ENCODE measurements at places on chromosomes 4 and X.

- no peak for DNase-seq
Observed at GRCh38 chr4:87851953-87852352, 19.2 kb downstream of the MEPE start.

- no peak for DNase-seq
Observed at GRCh38 chrX:49856819-49857218, 22.5 kb upstream of the USP27X start.

- DNase-seq, result no peak
Observed at GRCh38 chr4:4866124-4866865, 6.8 kb downstream of the MSX1 start.

DNA sequence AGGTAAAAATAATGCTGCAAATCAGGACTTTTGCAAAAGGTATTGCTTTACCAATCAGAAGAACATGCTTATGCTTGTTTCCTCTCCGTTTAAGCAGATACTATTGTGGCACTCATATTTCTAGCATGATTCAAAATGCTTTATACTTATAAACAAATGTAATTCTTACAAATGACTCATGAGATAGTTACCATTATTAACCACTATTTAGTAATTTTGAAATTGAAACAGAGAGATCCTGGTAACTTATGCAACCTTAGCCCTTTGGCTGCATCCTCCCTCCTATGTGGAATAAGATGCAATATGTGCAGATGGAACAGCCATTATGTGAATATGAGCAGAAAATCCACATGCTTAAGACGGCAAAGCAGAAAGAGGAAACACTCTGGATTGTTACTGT, 164.7 kb downstream of the PCDH18 start:
- peak; percentile 86 for DNase-seq

- peak; percentile 20 for DNase-seq
Observed at GRCh38 chrX:150772150-150772970, 79.2 kb downstream of the MTMR1 start.

DNA sequence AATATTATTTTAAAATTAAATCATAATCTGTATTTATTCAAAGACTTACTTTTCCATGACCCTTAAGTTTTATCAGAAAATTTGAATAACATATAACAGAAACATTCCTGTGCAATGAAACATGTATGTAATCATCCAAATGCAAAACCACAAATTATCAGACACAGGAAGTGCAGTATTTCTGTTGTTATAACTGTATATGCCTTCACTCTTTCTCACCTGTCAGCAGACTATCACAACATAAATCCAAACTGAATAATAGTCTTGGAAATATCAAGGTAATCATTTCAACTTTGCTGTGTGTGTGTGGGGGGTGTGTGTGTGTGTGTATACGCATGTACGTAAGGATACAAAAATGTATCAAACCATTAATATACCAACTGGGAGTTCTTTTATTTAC, 285.9 kb downstream of the SLC7A11 start:
- no peak for DNase-seq

GRCh38 chr4:186807808-186808629, 84.4 kb upstream of the FAT1 start:
- DNase-seq, result peak; percentile 66

GRCh38 chrX:107450823-107451509, 1.5 kb downstream of the FRMPD3 start:
- no peak for DNase-seq

DNA sequence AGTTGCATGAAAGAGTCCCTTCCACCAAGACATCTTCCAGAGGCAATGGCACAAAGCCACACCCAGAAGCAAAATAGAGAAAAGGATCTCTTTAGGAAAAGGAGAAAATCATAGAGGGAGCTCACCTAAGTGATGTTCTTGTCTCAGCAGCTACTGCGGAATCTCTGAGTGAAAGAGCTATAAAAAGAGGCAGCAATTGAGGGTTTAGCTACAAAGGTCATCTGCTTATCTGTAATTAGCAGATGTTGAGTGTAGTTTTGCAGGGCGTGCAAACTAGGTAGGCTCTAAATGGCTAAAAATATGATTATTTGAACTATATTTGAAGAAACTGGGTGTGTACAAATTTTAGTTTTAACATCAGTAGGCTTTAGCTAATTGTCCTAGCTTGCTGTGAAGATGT, 276.0 kb downstream of the HS3ST1 start:
- no peak for DNase-seq

GRCh38 chr4:20754036-20754435, 53.8 kb downstream of the PACRGL start:
- DNase-seq, result no peak

- DNase-seq, result no peak
Observed at GRCh38 chr4:35525192-35525978, 718.9 kb downstream of the ARAP2 start.

DNA sequence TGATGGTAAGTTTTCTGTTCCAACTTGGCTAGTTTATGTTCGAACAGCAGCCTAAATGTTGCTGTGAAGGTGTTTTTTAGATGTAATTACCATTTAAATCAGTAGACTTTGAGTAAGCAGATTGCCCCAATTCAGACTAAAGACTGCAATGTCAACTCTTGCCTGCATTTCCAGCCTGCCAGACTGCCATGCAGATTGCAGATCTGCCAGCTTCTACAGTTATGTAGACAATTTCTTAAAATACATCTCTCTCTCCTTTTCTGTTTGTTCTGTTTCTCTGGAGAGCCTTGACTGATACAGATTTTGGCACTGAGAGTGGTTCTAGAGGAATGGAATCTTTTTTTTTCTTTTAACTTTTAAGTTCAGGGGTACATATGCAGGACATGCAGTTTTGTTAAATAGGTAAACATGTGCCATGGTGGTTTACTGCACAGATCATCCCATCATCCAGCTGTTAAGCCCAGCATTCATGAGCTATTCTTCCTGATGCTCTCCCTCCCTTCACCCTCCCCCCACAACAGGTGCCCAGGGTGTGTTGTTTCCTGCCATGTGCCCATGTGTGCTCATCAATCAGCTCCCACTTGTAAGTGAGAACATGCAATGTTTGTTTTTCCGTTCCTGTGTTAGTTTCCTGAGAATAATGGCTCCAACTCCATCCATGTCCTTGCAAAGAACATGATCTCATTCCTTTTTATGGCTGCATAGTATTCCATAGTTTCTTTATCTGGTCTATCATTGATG, 227.8 kb downstream of the CPE start:
- no peak for DNase-seq

- DNase-seq, result no peak
Observed at GRCh38 chrX:94058728-94059382, 384.8 kb downstream of the FAM133A start.

- no peak for DNase-seq
Observed at GRCh38 chr4:7995135-7995534, 55.5 kb upstream of the AFAP1 start.

GRCh38 chr4:83231620-83232076, 53.0 kb downstream of the COQ2 start:
- no peak for DNase-seq

DNA sequence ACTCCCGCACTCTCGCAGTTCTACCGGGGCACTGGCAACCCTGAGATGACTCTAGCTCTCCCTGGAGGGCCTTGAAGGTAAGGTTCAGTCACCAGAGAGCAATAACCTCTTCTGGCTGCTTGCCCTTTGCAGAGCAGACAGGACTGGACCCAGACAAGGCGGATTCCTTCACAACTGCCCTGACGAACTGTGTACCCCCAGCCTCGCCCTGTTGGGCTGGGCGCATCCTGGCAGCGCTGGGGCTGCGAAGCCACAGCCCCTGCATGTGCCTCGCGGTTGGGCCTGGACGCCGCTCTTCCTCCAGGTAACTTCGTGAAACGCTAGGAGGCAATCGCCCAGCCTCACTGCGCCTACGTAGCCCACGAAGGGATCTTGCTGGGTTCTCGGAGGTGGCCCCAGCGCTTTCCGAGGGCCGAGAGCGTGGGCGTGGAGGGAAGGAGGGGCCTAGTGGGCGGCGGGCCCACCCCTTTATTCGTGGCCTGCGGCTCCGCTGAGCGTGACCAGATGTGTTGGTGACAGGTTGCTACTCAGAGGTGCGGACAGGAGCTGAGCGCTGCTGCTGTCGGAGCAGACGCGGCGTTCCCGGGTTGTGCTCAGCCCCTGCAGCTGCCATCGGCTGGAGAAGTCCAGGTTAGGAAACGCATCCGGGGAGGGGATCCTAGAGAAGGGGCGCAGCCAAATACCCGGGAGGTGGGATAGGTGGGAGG, 1.9 kb upstream of the MAMLD1 start:
- no peak for DNase-seq

DNA sequence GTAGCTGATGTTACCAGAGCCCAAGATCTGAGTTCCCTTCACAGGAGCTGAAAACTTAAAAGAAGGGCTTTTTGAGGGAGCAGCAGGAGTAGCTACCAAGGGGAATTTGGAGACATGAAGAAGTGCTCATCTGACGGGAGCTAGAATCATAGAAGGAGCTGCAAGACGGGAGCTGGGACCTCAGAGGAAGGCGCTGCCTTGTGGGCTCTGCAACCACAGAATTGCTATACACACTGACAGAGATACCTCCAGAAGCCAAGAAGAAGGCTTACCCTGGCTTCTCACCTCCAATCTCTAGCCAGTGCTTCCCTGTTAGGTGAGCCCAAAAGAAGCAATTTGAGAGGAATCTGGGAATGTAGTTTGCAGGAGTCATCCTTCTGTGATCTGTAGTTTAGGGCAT, 35.9 kb downstream of the DCAF8L2 start:
- DNase-seq, result no peak

GRCh38 chr4:144647095-144647561, 1.2 kb downstream of the HHIP start:
- DNase-seq, result no peak

DNA sequence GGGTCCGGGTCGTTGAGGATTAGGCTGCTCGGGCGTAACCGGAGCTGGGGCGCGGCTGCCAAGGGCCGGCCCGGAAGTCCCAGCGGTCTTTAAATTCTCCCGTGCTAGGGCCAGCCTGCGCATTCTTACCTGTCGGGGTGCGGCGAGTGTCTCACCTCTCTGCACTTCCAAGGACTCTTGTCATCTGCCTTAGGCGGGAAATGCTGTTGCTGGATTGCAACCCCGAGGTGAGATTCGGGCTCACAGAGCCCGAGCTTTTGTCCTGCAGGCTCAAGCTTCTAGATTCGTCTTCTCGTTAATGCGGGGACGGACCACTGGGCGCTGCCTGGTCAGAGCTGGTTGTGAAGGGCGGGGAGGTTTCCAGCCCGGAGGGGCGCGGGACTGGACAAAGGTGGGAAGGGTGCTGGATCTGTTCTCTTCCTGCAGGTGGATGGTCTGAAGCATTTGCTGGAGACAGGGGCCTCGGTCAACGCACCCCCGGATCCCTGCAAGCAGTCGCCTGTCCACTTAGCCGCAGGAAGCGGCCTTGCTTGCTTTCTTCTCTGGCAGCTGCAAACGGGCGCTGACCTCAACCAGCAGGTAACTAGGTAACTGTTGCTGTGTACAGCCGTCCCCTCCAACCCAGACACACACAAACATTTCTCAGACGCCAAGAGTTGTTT, at the start of gene ANKRD37:
Gene ANKRD37, plus strand, starts transcription at position 118 of the 662 bp plus-strand sequence. Its CDS starts 83 bp downstream, at position 201.
- DNase-seq, result peak; percentile 7

DNA sequence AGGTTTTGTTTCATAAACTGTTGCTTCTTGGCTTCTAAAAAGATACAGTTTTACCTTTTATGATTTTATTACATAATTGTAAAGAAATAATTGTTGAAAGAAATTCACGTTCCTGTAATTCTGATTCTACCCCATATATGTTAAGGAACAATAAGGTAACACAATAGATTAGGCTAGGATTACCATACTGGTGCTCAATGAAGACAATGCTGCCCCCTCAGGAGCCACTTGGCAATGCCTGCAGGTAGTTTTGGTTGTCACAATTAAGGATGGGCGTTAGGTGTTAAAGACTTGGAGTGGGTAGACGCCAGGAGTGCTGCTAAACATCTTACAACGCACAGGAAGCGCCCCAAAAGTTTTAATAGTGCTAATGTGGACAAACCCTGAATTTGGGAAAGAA, 133.2 kb downstream of the NLGN4X start:
- no peak for DNase-seq

GRCh38 chr4:10504570-10505179, 47.4 kb upstream of the ZNF518B start:
- DNase-seq, result no peak

GRCh38 chrX:149937871-149938426, 342 bp downstream of the EOLA2 start:
- DNase-seq, result no peak

GRCh38 chr4:121182296-121182695, 18.2 kb upstream of the TNIP3 start:
- no peak for DNase-seq

GRCh38 chr4:127505203-127505602, 127.6 kb upstream of the INTU start:
- DNase-seq, result peak; percentile 91

Measured in fibroblast of skin of left quadriceps (primary cell).